ENCODE measurements at places on chromosomes 7 and 10.

GRCh38 chr7:108499566-108499965 lies 26.4 kb downstream of the PNPLA8 start:
- no peak for DNase-seq

DNA sequence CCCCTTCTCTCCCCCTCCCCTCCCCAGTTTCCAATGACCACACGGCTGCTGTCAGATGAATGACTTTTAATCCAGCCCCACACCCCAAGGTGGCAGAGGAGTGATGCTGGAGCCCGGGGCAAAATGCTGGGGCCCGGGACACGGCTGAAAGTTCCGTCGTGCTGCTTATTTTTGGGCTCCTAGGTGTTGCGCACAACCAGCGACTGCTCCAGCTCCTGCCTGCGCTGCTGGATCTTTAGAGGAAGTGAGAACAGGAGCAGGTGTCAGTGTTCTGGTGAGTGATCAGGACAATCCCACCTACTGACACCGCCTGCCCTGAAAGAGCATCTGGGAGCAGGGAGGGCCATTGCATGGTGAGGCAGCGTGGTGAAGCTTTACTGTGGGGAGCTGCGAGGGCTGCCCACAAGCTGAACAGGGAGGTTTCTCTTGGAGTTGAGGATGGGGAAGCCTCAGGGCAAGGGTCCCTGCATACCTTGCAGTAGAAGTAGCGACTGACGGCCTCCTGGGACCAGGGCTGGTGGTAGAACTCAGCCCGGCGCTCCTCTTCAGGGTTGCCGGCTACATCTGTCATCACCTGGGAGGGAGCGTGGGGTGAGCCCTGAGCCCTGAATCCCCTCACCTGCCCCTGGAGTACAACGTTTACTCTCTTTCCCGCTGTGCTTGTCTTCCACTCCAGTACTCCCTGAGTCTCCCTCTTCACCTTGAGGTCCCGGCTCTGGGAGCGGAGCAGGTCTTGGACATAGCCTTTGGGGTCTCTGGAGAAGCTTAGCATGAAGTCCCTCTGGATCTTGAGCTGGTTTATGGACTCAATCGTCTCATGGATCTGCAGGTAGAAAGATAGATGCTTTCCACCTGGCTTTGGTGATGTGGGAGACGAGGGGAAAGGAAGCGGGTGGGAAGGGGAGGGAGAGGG lies 6.9 kb downstream of the CHPF2 start:
- DNase-seq, result no peak

- DNase-seq, result no peak
Measured at GRCh38 chr10:132788831-132789219, 2.9 kb upstream of the NKX6-2 start.

GRCh38 chr10:58712141-58712540 lies 199.5 kb downstream of the BICC1 start:
- peak; percentile 36 for DNase-seq

- DNase-seq, result no peak
Measured at GRCh38 chr10:122341141-122341810, 33.2 kb upstream of the PLEKHA1 start.

- DNase-seq, result peak; percentile 80
Measured at GRCh38 chr7:36547416-36547815, 157.8 kb downstream of the ANLN start.

- DNase-seq, result no peak
Measured at GRCh38 chr7:41130086-41130485, 572.8 kb downstream of the INHBA start.

DNA sequence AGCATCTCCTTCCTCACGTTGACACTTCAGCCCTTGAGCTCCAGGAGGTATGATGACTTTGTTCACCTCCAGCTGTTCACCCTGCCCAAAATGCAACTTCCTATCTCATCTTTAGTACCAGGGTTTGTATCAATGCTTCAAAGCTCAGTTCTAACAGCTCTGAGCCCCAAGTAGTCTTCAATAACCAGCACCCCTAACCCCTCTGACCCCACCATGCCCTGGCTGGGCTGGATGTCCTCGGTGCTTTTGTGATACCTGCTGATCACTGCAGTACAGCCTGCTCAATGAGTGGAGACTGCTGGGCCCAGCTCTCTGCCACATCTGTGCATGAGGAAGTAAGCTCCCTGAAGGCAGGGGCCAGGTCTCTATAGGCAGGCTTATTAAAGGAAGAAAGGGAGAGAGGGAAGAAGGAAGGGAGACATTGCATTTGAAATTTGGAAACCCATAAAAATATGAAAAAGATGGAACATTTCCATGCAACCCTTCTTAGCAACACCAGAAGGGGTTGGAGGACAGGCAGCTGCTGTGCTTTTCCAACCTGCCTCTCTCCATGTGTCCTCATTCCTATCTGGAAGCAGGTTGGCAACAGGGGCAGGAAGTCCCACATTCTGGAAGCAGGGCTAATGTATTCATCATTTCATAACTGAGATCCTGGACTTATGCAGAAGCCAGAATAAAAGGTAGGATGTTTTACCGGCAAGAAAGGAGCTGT lies 756.1 kb downstream of the GRID1 start:
- DNase-seq, result no peak

- DNase-seq, result peak; percentile 53
Measured at GRCh38 chr10:85459906-85460305, 906.7 kb downstream of the GRID1 start.

- no peak for DNase-seq
Measured at GRCh38 chr7:76424413-76425111, at the start of gene ZP3. ZP3 (plus strand) TSS chr7:76424950; CDS start chr7:76424965, 15 bp downstream.

- peak; percentile 40 for DNase-seq
Measured at GRCh38 chr7:37052705-37053104, 328.4 kb upstream of the AOAH start.

- no peak for DNase-seq
Measured at GRCh38 chr7:44569959-44570358, 3.7 kb downstream of the DDX56 start.

DNA sequence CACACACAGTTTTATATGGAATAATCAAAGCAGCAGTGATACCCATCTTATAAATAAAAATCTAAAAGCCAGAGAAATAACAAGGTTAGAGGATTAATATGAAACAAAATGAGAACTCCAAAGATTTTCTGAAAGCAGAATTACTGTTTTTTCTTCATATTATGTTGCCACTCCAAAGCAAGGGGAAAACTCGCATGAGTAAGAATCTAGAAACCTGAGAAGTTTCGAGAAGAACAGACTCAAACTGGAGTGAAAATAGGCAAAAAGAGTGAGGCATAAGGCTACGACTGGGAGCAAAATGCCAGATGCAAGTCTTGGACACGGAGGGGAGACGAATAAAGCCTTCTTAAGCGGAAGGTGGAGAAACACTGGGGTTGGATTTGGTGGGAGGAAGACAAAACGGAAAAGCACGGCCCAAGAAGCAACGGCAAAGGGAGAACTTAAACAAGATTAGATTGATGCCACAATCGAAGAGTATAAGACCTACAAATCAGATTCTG lies 923 bp downstream of the TNPO3 start:
- DNase-seq, result peak; percentile 37

DNA sequence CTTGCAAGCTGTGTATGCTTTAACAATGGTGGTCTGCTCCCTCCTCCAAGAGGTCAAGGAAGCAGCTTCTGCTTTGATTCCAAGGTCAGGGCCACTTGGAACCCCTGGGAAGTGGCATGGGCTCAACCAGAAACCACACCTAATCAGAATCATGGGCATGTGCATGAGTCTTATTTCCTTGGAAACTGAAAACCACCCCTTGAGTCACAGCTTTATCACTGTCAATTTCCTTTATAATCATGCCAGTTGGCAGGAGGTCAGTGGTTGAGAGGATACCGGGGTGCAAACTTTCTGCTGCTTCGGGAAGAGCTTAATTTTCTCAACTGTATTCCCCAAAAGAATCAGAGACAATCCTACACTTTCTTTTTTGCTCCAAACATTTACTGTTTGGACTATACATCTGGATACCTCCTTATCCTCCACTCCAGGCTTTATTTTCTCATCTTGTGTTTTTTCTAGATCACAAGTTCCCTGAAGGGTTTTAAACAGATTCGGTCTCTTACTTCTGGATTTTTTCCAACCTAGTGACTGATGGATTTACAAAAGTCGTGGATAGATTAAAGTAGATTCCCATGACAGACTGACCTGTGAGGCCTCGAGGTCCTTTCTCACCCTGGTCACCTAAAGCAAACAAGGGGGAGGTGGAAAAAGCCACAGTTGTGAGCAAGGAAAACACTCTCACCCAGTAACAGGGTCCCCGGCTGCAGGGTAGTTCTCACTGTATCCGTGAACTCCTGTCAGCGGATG lies 36.0 kb downstream of the COL17A1 start:
- DNase-seq, result peak; percentile 88

- DNase-seq, result no peak
Measured at GRCh38 chr7:159118197-159118595, 26.5 kb downstream of the VIPR2 start.

- no peak for DNase-seq
Measured at GRCh38 chr7:117153016-117153545, 169.8 kb downstream of the WNT2 start.

DNA sequence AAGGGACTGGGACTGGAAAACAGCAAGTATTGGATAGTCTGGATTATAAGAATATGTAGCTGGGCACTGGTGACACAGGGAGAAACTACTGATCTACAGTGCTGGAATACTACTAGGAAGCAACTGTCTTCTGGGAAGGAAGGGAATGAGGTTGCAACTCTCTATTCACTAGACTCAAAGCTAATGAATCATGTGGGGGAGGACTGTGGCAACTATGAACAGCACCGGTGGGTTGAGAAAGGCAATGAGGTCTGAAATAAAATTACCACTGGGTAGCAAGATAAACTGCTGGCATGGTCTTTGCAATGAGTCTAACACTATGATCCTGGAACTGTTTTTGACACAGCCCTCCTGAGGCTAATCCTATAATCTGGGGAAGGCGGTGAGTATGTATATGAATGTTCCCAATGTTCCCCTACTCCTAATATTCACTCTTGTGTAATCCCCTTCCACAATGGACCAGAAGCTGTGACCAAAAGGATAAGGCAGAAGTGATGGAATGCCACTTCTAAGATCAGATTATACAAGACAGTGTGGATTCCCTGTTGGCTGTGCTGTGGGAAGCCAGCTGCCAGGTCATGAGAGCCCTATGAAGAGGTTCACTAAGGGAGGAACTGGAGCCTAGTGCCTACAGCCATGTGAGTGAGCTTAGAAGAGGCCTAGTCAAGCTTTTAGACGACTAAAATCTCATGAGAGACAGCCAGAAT lies 101.3 kb upstream of the DNAJB12 start:
- DNase-seq, result no peak

GRCh38 chr10:98339799-98340198 lies 71.8 kb upstream of the LOXL4 start:
- no peak for DNase-seq

GRCh38 chr7:19663816-19664462 lies 44.9 kb downstream of the POLR1F start:
- no peak for DNase-seq

DNA sequence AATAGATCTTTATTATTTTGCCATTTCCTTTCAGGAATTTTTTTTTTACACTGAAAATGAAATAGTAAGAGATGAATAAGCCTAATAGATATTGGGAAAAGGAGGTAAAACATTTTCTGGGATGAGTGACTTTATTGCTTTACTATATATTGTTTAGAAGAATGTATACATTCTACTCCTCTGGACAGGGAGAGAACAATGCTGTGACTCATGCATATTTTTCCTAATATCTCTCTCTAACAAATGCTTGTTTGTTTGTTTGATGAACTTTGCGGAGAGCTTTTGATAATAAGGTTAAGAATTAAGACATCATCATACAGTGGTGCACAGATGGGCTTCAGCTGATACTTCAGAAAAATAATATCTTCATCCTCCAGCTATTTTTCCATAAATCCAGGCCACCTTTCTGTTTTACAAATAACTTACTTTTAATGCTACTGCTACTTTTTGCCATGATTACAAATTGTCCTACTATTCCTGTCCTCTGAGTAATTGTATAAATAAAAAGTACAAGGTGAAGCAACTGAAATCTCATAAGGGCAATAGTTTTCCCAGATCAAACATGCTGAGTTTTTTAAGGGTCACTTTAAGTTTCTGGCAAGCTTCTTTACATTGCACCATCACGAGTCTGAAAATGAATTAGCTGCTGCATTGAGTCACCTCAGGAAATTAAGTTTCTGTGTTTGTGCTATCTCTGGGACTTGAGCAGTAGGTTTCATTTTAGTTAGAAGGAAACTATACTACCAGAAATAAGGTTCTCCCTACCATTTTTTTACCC lies 207.3 kb upstream of the POT1 start:
- DNase-seq, result no peak

DNA sequence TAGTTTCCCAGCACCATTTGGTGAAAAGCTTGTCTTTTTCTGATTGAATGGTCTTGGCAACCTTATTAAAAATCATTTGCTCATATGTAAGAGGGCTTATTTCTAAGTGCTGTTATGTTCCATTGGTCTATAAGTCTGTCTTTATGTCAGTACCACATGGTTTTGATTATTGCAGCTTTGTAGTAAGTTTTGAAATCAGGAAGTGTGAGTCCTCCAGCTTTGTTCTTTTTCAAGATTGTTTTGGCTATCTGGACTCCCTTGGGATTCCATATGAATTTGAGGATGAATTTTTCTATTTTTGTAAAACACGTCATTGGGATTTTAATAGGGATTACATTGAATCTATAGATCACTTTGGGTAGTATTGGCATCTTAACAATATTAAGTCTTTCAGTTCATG lies 5.4 kb downstream of the KIF11 start:
- DNase-seq, result peak; percentile 29

DNA sequence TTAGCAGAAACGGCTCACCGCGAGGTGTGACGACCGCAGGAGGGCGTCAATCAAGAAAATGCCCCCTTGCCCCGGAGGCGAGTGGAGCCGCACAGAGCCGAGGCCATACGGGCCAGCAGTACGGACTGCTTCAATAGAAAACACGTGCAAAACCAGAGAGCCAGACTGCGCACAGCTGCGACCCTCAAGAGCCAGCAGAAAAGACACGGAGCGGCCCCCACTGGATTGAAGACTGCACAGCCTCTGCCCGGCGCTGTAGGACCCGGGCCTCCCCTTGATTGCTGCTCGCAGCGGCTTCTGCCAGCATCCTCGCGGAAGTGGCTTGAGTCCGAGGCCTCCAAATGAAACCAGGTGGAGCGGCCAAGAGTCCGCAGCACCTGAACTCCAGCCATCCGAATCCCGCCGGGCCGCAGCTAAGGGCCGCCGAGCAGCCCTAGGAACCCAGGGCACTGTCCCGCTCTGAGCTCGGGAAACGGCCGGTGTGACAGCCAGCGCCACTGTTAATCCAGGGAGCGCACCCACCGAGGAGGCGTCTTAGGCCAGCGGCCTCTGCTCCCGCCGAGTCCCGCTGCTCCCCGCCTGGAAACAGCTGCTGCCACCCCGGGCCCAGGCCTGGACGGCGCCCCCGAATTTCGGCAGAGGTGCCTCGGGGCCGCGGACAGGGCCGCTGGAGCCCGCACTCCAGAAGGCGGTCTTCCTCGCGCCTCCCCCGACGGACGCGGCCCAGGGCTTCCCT lies 660 bp upstream of the HHEX start:
- DNase-seq, result peak; percentile 18
